Psoas muscle (tissue), 8 donors: ENCODE measurements at places on chromosomes 2 and 18. TPM values are rescaled to one million over a fixed set of nuclear protein-coding genes. Genes with fewer than 3 reads are reported as not detected.

IL1R2 gene
- polyA plus RNA-seq, result 0.86 TPM

CLIP4 gene
- polyA plus RNA-seq, result 26.7 TPM

ITGA6 gene
- 20.9 TPM for polyA plus RNA-seq

ALK gene
- 0.03 TPM for polyA plus RNA-seq

SNED1 gene
- 7.8 TPM for polyA plus RNA-seq

GPD2 gene
- 6.3 TPM for polyA plus RNA-seq

FIGN gene
- 0.08 TPM for polyA plus RNA-seq

CYP26B1 gene
- polyA plus RNA-seq, result 0.87 TPM

CLASP1 gene
- 27.3 TPM for polyA plus RNA-seq

TCF23 gene
- 0.06 TPM for polyA plus RNA-seq

REG1A gene
- 8.3 TPM for polyA plus RNA-seq

CIB4 gene
- polyA plus RNA-seq, result not detected

AOX1 gene
- 5.1 TPM for polyA plus RNA-seq

SULT1C4 gene
- polyA plus RNA-seq, result 0.96 TPM

PRKAG3 gene
- 60.2 TPM for polyA plus RNA-seq

DNAJC5G gene
- not detected for polyA plus RNA-seq

AAMP gene
- 73.8 TPM for polyA plus RNA-seq

CCNYL1 gene
- polyA plus RNA-seq, result 6.1 TPM

PSTPIP2 gene
- polyA plus RNA-seq, result 6.1 TPM
